Stimulated activated CD8-positive, alpha-beta memory T cell treated with anti-CD3 and anti-CD28 coated beads, Interleukin-15, amount 100 ng/mL, for 48 hours (primary cell): ENCODE measurements at places on chromosomes 4 and X.
A peak's percentile ranks its signal among the peaks of the same experiment; 100 is the strongest.

DNA sequence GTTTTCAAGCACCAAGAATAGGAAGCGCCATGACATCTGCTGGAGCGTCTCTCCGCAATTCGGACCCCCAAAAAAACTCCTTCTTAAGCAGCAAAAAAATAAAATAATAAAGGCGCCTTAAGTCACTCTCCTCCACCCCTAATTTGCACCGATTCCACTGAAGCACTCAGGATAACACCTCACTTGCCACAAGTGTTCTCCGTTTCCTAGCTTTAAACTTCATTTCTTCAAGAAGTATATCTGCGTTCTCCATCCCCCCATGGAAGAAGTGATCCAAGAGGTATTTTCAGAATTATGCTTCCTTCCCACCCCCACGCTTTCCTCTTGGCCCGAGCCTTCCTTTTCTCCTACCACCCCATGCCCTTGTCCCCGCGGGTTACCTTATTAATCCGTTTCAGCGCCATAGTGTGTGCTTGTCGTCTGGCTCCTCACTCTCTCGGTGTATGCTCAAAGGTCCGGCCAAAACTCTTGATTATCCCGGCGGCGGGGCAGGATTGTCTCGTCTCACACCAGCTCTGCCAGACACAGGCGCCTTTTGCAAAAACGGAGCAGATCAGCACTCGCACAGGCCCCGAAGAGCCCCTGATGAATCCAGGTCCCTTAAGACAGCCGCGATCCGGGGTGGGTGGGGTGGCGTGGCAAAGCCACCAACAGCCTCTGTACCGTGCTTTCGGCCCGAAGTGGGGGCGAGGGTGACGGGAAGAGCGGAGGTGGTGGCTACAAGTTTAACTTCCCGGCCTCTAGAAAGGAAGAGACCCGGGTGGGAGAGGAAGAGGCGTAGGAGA is 1.1 kb downstream of the UBE2D3 start:
- DNase-seq, result peak; percentile 63

- no peak for DNase-seq
Measured at GRCh38 chr4:158236304-158237030, 26.2 kb downstream of the TMEM144 start.

- DNase-seq, result peak; percentile 3
Measured at GRCh38 chr4:78551420-78552351, at the start of gene ANXA3. Gene ANXA3 (plus strand): TSS chr4:78551770. CDS start chr4:78554474, 2,704 bp downstream.

- DNase-seq, result no peak
Measured at GRCh38 chrX:132716006-132716405, 227.2 kb upstream of the MBNL3 start.

DNA sequence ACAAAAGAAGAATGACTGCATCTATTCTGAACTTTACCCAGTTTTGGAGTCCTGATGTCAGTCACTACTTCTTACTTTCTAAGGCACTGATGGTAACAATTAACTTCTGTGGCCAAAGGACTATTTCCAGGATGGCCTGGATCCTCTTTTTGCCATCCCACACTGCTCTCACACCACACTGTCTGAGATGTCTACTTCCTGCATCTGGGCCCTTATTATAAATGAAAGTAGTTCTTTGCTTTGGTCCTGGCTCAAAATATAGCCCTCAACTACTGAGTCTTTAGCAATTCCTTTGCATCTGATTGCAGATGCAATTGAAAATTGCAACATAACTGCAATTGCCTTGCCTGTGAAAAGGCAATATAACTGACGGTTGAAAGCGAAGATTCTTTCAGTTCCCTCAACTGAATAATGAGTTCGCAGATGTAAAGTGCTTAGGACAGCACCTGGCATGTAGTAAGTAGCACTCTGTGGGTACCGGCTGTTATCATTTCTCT is 44.2 kb downstream of the COQ2 start:
- DNase-seq, result no peak

DNA sequence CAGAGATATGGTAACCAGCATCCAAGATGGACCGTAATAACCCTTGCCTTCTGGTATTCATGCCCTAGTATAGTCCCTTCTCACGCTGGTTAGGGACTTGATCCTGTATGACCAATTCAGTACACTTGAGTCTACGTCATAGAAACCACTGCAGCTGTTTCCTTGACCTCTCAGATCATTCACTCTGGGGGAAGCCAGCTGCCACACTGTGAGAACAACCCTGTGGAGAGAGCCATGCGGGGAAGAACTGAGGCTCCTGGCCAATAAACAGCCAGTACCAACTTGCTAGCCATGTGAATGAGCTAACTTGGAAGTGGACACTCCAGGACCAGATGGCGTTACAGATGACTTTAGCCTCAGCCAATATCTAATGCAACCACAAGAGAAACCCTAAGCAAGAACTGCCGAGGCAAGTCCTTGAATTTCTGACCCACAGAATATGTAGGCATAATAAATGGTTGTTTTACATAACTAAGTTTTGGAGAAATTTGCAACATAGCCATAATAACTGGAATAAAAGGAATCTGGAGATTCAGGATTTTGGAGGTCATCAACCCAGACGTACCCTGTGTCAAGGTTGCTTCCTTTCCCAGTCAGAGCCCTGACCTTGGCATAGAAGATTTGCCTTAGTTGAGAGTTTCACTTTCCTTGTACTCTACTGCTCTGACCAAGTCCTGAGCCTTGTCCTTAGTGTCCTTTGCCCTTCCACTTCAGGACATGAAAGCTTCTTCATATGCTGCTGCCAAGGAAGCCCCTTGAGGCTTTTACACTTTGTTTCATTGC is 87.3 kb upstream of the ZNF81 start:
- DNase-seq, result no peak

DNA sequence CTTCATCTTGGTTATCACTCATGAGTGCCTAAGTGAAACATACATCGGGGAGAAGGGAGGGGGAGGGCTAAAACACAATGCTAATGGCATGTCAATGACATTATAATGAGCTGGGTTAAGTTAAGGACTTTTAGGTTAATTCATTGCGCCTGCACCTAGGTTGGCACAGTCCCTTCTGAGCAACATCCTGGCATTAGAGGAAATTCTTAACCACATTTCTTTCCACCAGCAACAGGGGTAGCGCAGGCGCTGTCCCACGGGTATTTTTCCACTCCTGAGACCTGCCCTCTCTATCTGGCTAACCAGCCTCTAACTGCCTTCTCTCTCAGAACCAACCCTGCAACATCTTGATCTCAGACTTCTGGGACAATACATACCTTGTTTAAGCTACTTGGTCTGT is 39.0 kb upstream of the PROM1 start:
- peak; percentile 14 for DNase-seq
